ENCODE measurements at places on chromosomes 11 and 22. TPM values are rescaled to one million over a fixed set of nuclear protein-coding genes. Genes with fewer than 3 reads are reported as not detected.

DNA sequence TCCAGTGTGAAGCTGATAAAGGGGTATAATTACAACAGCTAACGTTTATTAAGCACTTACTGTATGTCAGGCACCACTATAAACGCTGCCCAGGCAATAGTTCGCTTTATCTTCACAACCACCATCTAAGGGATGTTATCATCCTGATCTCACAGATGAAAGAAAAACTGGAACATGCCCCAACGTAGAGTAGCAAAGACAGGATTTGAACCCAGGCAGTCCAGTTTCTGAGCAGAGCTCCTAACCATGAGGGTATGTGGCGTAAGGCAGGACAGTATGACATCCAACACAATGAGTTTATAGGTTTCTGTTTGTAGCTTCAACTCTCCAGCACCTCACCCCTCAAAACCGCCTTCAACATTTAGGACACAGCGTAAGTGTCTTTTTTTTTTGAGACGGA, 59.5 kb downstream of the AHNAK start:
- DNase-seq, result no peak

GRCh38 chr11:17369094-17369493, 17.5 kb downstream of the NCR3LG1 start:
- no peak for DNase-seq

DNA sequence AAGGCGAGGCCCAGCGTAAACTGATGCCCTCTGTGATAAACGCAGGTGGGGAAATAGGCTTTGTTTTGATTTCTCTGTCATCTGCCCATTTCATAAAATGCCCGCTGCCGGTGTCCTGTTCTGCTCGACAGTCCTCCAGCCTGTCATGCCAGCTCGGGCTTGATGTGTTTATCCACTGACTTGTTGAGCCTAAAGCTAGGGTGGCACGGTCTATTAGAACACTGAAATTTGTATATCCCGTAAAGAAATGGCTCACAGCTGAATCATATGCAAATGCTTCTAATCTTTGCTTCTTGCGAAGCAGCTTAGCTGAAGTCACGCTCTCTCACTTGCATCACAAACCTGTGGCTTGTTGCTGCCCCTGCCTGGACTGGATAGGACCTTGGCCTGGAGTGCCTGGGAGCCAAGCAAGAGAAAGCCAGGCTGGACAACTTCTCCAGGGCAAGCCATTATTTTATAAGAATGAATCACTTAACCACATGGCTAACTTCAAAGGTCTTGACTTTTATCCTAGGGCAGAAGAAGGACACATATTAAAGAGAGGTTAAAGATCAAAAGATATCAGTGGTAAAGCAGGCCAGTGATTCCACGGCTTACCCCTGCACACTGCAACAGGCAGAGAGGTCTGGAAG, 33.1 kb downstream of the EHF start:
- no peak for DNase-seq

DNA sequence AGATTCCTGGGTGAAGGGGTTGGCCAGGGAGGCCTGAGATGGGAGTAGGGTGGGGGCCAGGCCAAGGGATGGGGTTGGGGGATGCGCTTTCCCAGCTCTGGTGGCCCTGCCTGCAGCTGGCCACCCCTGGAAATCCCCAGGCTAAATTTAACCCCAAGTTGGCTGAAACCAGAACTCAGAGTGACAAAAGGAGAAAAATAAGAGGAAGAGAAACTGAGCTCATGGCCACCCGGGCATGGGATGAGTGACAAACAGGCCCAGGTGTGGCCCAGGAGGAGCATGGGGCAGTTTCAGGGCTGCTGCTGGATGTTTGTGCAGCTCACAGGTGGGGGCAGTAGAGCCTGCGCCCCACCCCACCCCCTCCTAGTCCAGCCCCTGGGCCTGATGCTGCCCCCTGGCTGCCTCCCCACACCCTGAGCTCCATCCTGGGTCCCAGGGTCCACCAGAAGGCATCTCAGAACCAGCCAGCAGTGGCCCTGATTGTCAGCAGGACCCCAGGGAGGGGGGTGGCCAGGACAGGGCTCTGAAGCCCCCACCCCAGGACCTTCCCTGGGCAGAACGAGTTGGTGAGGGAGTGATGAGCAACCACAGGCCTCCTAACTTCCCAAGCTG, 48.0 kb downstream of the IGLL5 start:
- no peak for DNase-seq

GRCh38 chr11:95736355-95736754, 53.2 kb downstream of the FAM76B start:
- no peak for DNase-seq

MRPL40 gene
- total RNA-seq, result 21.3 TPM

FIBIN gene
- total RNA-seq, result not detected

TBX10 gene
- total RNA-seq, result not detected

- DNase-seq, result no peak
Measured at GRCh38 chr11:126791446-126791845, 209.1 kb downstream of the KIRREL3 start.

Measured in natural killer cell treated with Interleukin-12 subunit alpha and Interleukin-12 subunit beta and Interleukin-15 and Interleukin-18, amount 100 ng/mL, for 72 hours (primary cell).